Naive thymus-derived CD8-positive, alpha-beta T cell (primary cell): ENCODE measurements at places on chromosomes 3 and 15.

DNA sequence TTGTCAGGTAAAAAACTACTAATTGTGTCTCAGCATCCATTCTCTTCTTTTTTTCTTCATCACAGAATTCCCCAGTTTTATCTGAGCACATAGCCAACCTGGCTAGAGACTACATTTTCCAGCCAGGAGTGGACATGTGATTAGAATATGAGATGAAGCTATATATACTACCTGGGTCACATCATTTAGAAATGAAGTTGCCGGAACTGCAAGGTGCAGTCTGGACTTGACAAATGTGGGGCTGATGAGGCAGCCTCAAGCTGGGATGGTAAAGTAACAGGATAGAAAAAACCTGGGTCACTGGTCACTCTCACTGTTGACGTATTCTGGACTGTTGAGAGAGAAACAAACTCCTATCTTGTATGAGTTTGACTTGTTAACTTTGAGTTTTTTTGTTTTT is 99.6 kb downstream of the STRIT1 start:
- H3K27me3 ChIP-seq = no peaks in the 10 kb centered on the region
- H3K4me3 ChIP-seq = no peak overlapping the region
- H3K4me1 ChIP-seq = no peaks in the 10 kb centered on the region
- no peak overlapping the region for H3K27ac ChIP-seq

DNA sequence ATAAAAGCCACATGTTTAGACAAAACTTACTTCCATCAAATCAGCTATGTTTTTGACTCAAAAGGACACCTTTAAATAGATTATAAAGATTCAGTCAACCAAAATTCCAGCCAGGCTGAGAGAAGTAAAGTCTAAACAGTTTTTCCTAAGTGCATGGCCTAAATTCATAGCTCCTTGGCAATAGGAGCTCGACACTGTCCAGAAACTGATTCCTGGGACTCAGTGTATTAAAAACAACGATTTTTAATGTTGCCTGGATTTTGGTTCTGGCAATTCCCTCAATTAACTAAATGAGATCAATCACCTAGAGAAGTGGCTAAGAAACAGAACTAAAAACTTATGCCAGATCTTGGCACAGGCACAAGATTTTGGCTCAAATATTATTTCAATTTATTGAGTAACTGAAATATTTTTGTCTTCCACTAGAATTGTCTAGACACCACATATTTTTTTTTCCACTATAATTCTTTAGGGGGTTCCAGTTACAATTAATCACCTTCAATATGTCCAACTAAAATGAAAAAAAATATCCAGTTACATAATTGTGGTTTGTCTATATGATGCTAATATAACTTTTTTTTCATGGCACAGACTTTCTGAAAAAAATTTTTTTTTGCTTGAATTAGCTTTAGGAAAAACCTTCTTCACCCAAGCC is 135.9 kb downstream of the TFDP2 start:
- DNase-seq = no peak
- no peaks in the 10 kb centered on the region for H3K27me3 ChIP-seq
- H3K4me1 ChIP-seq = peaks cover 2% of the 10 kb centered on the region
- no peak overlapping the region for H3K27ac ChIP-seq
- no peaks in the 10 kb centered on the region for H3K36me3 ChIP-seq

- no peak overlapping the region for H3K4me3 ChIP-seq
- no peak overlapping the region for H3K27ac ChIP-seq
- no peaks in the 10 kb centered on the region for H3K27me3 ChIP-seq
- peaks cover 2% of the 10 kb centered on the region for H3K4me1 ChIP-seq
- no peak for DNase-seq
Observed at GRCh38 chr3:188752850-188753249, 418.9 kb upstream of the TPRG1 start.

DNA sequence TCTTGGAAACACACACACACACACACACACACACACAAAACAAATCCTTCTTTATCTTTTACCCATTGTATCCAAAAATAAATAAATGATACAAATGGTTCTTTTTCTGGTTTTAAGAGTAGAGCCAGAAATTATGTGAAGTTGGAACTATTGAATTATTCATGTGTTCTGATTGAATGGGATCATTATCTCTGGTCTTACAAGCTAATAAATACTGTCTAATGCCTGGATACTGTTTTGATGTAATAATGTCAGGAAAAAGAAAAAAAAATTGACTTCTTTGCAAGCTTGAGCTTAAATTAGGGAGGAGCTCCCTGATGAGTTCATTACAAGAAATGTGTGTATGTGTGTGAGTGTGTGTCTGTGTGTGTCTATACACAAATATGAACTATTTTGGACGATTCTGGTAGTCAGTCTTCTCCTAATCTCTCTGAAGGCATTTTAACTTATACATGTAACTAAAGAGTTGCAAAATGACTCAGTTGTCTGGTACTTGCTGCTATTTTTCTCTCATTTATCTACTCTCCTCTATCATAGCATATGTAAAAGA is 507.2 kb upstream of the AGTR1 start:
- no peaks in the 10 kb centered on the region for H3K27me3 ChIP-seq
- no peaks in the 10 kb centered on the region for H3K36me3 ChIP-seq
- H3K4me3 ChIP-seq = no peak overlapping the region
- no peaks in the 10 kb centered on the region for H3K4me1 ChIP-seq

GRCh38 chr3:51879937-51880336 is 4.5 kb upstream of the IQCF5 start:
- H3K4me3 ChIP-seq = no peak overlapping the region
- H3K36me3 ChIP-seq = no peaks in the 10 kb centered on the region
- no peak overlapping the region for H3K27ac ChIP-seq
- DNase-seq = no peak
- H3K4me1 ChIP-seq = no peaks in the 10 kb centered on the region

DNA sequence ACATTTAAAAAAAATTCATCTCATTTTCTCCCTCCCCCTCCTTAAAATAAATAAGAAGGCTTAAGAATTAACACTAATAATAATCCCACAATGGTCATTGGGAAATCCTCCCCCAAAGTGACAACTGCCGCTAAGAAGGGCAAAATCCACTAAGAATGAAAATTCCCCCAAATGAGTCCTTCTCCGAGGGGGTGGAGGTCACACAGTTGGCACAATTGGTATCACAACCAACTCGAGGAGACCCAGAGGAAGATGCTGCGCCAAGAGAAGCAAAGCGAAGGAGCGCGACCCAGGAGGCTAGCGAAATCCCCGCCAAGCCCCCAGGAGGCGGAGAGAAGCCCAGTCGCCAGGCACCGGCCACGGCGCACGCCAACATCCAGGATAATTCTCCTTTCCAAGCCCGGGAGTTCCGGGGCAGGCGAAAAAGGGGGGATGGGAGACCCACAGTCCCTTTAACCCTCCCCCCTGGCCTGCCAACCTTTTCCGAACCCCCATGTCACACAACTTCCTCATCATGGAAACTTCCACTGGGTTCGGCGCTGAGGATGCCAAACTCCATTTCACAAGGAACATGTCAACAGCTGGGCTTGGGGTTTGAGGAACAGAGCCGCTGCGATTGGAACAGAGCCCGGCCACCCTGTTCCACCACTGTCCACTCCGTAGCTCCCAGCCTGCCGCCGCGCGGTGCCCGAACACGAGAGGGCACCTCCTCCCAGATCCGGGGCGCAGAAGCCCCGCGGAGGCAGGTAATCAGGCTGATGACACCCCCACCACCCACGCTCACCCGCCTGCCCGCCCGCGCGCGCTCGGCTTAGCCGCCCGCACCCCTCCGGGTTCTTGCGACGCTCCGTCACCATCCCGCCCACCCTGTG is 668 bp downstream of the THRB start:
- no peaks in the 10 kb centered on the region for H3K36me3 ChIP-seq
- no peak overlapping the region for H3K4me3 ChIP-seq
- no peak for DNase-seq
- H3K4me1 ChIP-seq = peaks cover 11% of the 10 kb centered on the region
- H3K27me3 ChIP-seq = peaks cover 46% of the 10 kb centered on the region
